Nasal cavity respiratory epithelium epithelial cell of viscerocranial mucosa (primary cell): ENCODE measurements at places on chromosomes 5 and 9. TPM values are rescaled to one million over a fixed set of nuclear protein-coding genes. Genes with fewer than 3 reads are reported as not detected.

The NUDT12 gene
- total RNA-seq = 16.7 and 16.9 TPM in 2 replicates

The CYLC2 gene
- not detected in 2 replicates for total RNA-seq

The CTNND2 gene
- total RNA-seq = not detected in 2 replicates

The SH3PXD2B gene
- 14.0 and 47.7 TPM in 2 replicates for total RNA-seq

The SLC6A18 gene
- total RNA-seq = not detected in 2 replicates

The REEP2 gene
- 0.34 and 2.8 TPM in 2 replicates for total RNA-seq

The SHB gene
- 17.1 and 30.8 TPM in 2 replicates for total RNA-seq

The PRRX2 gene
- total RNA-seq = under 0.01 and 0.14 TPM in 2 replicates

The FGF1 gene
- under 0.01 and 0.64 TPM in 2 replicates for total RNA-seq

The IFNB1 gene
- under 0.01 TPM in 1 of 2 replicates, not detected in the other for total RNA-seq

The CNTNAP3 gene
- total RNA-seq = 7.2 and 10.3 TPM in 2 replicates

The SELENOP gene
- 1.4 and 54.8 TPM in 2 replicates for total RNA-seq

The BTNL8 gene
- not detected in 2 replicates for total RNA-seq

The FOCAD gene
- total RNA-seq = 39.3 and 53.0 TPM in 2 replicates

The NAIF1 gene
- total RNA-seq = 12.5 and 14.0 TPM in 2 replicates

The IL3 gene
- not detected in 2 replicates for total RNA-seq

The CDHR2 gene
- total RNA-seq = under 0.01 and 0.43 TPM in 2 replicates

The ARID3C gene
- 0.34 and 0.50 TPM in 2 replicates for total RNA-seq

The EFNA5 gene
- 6.8 and 18.7 TPM in 2 replicates for total RNA-seq

The SLC6A19 gene
- total RNA-seq = not detected in 2 replicates

The PCDH1 gene
- total RNA-seq = 43.1 and 121 TPM in 2 replicates

The WWC1 gene
- total RNA-seq = 27.7 and 45.8 TPM in 2 replicates

The LHFPL2 gene
- total RNA-seq = 43.4 and 59.8 TPM in 2 replicates

The CDC20B gene
- under 0.01 TPM in 1 of 2 replicates, not detected in the other for total RNA-seq

The NEUROG1 gene
- total RNA-seq = not detected in 2 replicates

The F2RL2 gene
- total RNA-seq = not detected in 2 replicates

The SSNA1 gene
- total RNA-seq = 46.5 and 57.4 TPM in 2 replicates

The PCDHA1 gene
- total RNA-seq = under 0.01 TPM in 1 of 2 replicates, not detected in the other

The PRRT1B gene
- total RNA-seq = not detected in 2 replicates

The MYORG gene
- total RNA-seq = 2.7 and 14.1 TPM in 2 replicates

The PJA2 gene
- 78.3 and 91.5 TPM in 2 replicates for total RNA-seq

The ARSI gene
- total RNA-seq = 8.2 and 37.1 TPM in 2 replicates

The C5orf63 gene
- 2.4 and 4.0 TPM in 2 replicates for total RNA-seq

The TOR4A gene
- 14.7 and 34.9 TPM in 2 replicates for total RNA-seq

The PCDHGB3 gene
- 0.34 and 2.1 TPM in 2 replicates for total RNA-seq

The TLE1 gene
- 43.7 and 51.3 TPM in 2 replicates for total RNA-seq

The KCNT1 gene
- total RNA-seq = not detected in 2 replicates

The JADE2 gene
- 17.8 and 38.4 TPM in 2 replicates for total RNA-seq

The HEMGN gene
- total RNA-seq = not detected in 2 replicates

The NPDC1 gene
- total RNA-seq = 3.8 and 16.7 TPM in 2 replicates

The LRRC19 gene
- total RNA-seq = not detected in 2 replicates

The ZFR gene
- total RNA-seq = 90.6 and 96.6 TPM in 2 replicates

The NUTM2F gene
- total RNA-seq = not detected in 2 replicates

The ZCCHC9 gene
- 26.1 and 41.7 TPM in 2 replicates for total RNA-seq

The OR1J2 gene
- total RNA-seq = not detected in 2 replicates

The FGFR4 gene
- total RNA-seq = 1.2 and 2.1 TPM in 2 replicates

The IL7R gene
- total RNA-seq = under 0.01 and 0.50 TPM in 2 replicates

The KIF20A gene
- total RNA-seq = 0.07 and 0.34 TPM in 2 replicates

The CDKN2B gene
- 45.5 and 124 TPM in 2 replicates for total RNA-seq
